ENCODE measurements at places on chromosomes 5 and 9.

DNA sequence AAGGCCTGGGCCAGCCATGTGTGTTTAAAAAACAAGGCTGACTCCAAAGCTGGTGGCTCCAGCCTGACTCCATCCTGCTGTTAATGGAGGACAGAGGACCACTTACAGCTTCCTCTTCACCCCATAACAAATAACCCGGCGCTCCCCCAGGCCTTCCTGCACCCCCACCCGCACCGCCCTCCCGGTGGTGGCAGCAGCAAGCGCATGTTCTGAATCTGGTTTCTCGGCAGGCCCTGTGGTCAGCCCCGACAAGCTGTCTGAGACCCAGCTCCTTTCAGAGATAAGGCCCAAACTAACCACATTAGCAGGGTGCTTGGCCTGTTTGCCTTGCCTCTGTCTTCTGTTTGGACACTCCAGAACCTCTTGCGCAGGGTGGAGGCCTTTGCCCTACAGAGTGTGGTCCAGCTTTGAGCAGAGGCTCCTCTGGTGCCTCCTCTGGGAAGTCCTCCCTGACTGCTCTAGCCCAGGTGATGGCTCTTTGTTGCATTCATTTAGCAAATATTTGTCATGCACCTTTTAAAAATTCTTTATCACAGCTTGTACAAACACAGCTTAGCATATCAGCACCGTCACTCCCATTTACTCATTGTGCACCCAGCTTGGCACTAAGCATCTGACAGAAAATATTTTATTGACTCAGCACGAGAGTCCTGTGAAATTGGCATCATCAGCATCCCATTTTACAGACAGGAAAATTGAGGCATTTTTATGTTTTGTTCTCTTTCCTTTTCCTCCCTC, 78.4 kb downstream of the NDFIP1 start:
- DNase-seq, result no peak

DNA sequence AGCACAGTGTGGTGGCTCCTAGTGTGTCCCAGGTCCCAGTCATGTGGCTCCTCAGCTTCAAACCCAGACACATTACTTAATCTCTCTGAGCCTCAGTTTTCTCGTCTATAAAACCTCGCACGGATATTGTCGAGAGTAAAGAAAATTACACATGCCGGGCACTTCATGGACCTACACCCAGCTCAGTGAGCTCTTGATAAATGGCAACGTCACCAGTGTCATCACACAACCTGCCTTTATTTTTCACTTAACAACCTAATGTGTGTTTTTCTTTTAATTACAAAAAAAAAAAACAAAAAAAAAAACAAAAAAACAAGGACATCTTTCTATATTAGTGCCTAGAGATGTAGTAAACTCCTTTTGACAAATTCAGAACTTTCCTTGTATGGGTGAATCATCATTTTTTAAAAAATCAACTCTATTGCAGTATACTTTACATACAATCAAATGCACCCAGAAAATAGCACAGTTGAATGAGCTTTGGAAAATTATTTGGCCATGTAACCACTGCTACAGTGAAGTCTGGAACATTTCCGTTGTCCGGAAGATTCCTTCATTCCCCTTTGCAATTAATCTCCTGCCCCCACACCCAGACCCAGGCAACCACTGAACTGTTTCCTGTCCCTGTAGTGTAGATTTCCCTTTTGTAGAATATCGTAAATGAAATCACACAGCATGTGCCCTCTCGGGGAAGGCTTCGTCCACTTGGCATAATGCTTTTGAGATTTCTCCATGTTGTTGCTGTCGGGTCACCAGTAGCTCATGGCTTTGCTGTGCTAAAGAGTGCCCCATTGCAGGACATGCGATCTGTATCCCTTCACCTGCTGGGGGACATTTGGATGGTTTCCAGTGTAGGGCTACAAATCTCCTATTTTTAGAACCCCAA, 100.4 kb upstream of the LARP1 start:
- no peak for DNase-seq

GRCh38 chr5:113232667-113233066, 202.1 kb downstream of the TSSK1B start:
- no peak for DNase-seq

DNA sequence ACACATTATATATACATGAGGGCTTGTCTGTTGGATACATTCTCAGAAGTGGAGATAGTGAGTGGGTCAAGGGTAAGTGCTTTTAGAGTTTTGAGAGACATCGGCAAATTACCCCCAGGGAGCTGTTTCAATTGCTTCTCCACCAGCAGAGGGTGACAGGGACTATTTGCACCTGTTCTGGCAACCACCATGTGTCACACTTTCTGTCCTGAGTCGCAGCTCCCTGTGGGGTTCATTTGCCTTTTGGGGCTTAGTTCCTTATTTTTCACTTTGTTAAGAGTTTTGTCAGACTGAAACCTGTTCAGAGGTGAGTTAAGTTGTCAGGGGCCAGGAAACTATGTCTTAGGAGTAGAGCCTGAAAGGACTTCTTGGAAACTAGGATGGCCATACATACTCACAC, 20.1 kb upstream of the SLC36A1 start:
- no peak for DNase-seq

- no peak for DNase-seq
These were observed 8.7 kb downstream of the TRIM36 start for GRCh38 chr5:115160975-115161475.

DNA sequence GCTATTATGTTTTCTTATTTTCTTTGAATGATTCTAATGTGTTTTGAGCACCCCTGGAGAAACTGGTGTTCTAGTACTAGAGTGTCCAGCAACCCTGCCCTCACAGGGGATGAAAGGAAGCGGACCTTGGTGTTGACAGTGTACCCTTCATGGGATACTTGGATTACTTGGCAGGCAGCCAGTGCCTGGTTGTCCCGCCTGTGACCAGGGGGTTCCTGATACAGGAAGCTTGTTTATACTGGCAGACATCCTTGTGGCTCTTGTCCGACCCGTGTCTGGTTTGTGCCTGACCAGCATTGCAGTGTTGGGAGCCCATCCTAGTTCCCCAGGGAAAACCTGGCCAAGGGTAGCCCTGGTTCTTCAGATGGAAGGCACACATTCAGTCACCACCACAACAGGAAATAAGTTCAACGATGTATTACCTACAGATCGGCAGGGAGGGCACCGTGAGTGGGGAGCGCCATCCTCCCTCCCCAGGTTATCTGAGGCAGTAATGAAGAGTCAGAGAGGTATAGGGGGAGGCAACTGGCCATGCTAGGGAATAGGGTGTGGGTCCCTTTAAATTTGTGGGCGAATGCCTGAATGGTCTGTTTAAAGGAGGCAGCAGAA, 47.3 kb downstream of the CACNA1B start:
- no peak for DNase-seq

DNA sequence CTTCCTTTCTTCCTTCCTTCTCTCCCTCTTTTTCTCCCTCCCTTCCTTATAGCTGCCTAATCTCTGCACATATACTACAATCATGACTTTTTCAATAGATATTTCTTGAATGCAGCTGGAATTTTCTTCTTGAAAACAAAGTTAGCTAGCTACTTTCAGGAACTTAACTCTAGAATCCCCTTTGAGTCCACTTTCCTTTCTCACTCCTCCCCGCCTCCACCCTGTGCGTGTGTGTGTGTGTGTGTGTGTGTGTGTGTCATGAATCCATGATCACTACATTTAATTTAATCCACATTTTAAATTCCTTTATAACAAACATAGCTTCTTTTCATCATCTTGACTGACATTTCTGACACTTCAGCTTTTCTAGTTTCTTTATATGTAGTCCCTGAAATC, 167.5 kb upstream of the KLF9 start:
- no peak for DNase-seq

- DNase-seq, result no peak
These were observed 207.6 kb upstream of the MSX2 start for GRCh38 chr5:174516741-174517140.

DNA sequence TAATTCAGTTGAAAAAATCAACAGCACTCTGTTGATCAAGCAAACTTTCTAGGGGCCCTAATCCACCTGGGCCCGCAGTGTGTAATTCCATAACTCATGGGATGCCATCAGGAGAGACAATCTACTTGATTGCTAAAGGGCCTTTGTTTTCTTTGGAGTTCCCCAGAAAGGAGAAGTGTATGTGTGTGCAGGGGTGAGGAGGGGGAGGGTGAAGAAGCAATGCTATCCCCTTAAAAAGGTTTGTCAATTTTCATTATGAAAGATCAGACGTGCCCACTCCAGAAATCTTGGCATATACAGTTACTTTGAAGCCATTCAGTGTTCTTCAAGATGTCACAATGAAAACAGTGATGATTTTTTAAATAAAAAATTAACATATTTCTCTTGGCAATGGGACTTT, 6.2 kb downstream of the PARP8 start:
- no peak for DNase-seq

DNA sequence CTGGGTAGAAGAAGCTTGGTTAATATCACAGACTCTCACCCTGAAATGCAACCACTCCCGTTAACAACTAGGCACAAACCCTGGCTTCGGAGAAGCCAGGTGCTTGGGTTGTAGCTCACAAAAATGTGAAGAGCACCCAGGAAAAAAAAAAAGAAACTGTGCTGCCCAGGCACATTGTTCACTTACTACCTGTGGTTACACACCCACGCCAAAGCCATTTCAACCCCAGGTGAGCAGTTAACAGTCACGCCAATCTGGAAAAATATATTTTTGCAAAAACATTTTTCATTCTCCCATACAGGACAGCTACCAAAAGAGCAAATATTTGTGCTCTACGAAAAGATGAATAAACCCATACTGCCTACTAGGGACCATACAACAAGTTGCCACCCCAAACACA, 49.2 kb downstream of the SIL1 start:
- no peak for DNase-seq

Data from brain microvascular endothelial cell (primary cell).